Naive thymus-derived CD4-positive, alpha-beta T cell (primary cell): ENCODE measurements at places on chromosomes 5 and 9. TPM values are rescaled to one million over a fixed set of nuclear protein-coding genes. Genes with fewer than 3 reads are reported as not detected.

Gene DPYSL3
- 1.2 TPM for total RNA-seq

Gene RNF38
- total RNA-seq: 69.3 TPM

DNA sequence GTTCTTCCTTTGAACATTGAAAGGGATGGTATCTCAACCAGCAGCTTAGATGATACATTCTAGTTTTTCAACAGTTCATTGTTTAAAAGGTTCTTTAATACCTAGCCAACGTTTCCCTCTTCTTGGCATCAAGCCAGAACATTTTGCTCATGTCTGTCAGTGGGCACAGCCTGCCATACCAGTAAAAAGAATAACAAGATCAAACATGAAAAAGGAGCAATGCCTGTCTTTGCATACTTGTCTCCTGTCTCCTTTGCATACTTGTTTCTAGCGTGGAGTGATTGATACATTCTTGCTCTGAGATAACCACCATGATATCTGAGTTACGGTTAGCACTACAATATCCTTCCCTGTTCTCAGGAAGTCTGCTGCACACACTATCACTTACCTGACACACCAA lies 248.6 kb upstream of the DAPK1 start:
- no peak for DNase-seq

Gene CDH9
- total RNA-seq: not detected in 2 replicates

GRCh38 chr9:116193636-116194035 lies 40.0 kb downstream of the PAPPA start:
- no peak for DNase-seq

DNA sequence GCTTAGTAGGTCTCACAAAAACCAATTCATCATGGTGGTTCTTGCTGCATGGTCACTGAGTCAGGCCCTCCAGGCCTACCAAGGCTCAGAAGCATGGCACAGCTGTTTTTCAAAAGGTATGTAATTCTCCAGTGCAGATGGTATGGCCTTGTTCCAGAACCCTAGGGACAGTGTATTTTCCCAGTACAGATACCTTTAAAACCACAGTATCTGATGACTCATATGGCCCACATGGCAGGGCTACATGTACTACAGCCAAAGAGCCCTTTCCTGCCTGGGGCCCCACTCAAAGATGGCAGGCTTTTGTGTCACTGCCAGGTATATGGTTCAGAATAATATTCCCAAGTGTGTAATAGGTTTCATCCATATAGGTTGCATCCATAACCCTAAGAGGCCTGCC lies 16.5 kb downstream of the CSF2 start:
- DNase-seq: peak; percentile 23

- no peak for DNase-seq
Measured at GRCh38 chr5:56482363-56482762, 249.2 kb upstream of the ANKRD55 start.

DNA sequence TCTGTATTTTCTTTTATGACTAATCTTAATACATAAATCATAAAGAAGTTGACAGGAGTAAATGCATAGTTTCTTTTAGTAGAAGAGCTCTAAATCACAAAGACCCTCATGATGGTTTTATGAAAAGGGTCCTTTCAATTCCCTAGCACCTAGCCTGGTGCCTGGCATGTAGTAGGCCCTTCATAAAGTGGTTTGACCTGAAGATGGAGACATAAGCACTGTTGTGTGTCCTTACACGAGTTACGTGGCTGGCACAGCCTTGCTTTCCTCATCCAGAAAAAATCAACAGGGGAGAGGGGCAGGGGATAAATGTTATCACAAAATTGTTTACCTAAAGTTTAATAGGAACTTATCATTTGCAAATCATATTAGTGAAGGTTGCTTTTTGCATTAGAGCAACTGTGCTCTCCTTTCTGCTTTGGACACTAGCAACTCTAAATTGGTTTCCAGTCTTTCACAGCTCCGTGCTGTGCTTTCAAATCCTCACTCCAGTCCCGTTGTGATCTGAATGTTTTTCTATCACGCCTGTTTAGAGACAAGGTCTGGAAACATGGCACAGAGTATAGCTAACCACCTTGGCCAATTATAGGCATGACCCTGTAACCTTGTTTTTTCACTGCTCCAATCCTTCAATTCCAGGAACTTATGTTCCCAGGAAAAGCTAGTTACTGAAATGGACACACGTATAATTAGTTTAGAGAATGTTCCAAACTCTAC lies 55.7 kb downstream of the ARL15 start:
- DNase-seq: no peak

- no peak for DNase-seq
Measured at GRCh38 chr5:119022017-119022745, 33.8 kb upstream of the DTWD2 start.

Gene CARTPT
- not detected for total RNA-seq

Gene TMEM232
- total RNA-seq: 3.0 TPM

Gene PCDHGA10
- total RNA-seq: 0.24 and 0.28 TPM in 2 replicates

DNA sequence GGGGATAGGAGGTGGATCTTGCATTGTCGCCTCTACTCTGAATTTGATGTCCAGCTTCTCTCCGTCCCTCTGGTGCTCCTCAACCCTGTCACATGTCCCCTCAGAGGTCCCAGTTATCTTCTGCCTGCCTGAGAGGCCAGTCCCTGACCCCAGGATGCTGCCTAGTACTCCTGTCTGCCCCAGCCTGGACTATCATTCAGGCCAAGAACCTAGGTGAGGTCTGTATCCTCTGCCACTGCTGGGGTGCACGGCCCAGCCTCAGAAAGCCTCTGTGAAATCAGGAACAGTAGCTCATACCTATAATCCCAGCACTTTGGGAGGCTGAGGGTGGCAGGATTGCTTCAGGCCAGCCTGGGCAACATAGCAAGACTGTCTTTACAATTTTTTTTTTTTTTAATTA lies 8.6 kb downstream of the SPINK4 start:
- DNase-seq: no peak

DNA sequence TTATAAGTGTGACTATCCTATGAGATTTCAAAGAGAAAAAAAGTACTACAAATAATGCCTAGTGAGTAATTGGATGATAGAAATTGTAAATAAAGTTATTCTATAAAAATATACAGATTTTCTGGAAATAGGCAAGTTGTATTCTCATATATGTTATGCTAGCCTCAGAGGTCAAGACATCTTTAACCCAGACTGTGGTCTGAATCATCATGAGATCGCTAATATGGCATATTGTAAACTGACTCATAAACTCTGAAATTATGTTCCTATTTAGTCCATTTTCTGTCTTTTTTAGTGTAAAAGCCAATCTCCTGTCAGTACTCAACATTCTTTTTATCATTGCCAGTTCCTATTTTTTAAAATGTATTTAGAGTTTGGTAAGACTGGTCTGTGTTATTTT lies 14.2 kb downstream of the LOX start:
- DNase-seq: no peak

GRCh38 chr5:74094096-74094781 lies 468.2 kb downstream of the ARHGEF28 start:
- DNase-seq: no peak

Gene TLR4
- 1.5 TPM for total RNA-seq

Gene S100Z
- total RNA-seq: 5.3 TPM

- DNase-seq: no peak
Measured at GRCh38 chr9:18942801-18943200, 90.2 kb downstream of the SAXO1 start.

Gene DMXL1
- total RNA-seq: 32.0 and 38.1 TPM in 2 replicates

DNA sequence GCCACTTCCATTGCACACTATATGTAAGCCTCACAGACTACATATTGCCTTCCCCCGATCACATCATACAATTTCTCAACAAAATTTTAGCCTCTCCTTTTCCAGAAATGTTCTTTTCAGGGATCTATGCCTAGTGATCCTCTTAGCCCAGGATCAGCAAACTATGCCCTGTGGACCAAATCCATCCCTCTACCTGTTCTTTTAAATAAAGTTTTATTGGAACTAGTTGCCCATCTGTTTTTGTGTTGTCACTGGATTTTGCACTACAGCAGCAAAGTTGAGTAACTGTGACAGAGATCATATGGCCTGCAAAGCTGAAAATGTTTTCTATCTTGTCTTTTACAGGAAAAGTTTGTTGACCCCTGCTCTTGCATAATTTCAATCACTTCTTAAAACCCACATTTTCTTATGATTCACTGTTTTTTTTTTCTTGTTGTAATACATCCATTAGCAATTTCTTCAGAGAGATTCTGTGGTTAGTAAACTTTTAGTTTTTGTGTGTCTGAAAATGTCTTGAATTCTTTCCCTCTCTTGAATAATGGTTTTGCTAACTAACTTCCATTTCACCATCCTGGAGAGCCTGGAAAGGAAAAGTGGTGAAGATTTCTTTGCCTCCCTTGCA lies 7.1 kb downstream of the TXNDC8 start:
- DNase-seq: no peak

DNA sequence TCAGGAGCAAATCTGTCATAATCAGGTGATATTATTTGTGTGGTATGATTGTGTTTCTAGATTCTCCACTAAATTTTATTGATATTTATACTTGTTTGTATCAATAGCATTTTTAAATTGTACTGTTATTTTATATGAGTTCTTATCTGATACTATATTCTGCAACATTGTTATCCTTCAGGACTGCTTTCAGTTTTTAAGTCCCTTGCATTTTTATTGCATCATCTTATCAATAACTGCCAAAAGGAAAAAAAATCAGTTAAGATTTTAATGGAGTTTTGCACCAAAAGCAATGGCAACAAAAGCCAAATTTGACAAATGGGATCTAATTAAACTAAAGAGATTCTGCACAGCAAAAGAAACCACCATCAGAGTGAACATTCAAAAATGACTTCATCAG lies 741.3 kb upstream of the CTNND2 start:
- DNase-seq: no peak

Gene EIF4E1B
- total RNA-seq: not detected

GRCh38 chr9:90059436-90059835 lies 454.6 kb downstream of the GADD45G start:
- DNase-seq: no peak

Gene FOXD4L3
- not detected for total RNA-seq
